ENCODE measurements at places on chromosomes 6 and 20.

GRCh38 chr6:170360476-170360875 is 53.9 kb downstream of the FAM120B start:
- DNase-seq: no peak

GRCh38 chr6:134870677-134871498 is 79.0 kb downstream of the ALDH8A1 start:
- DNase-seq: no peak

GRCh38 chr6:6843057-6843627 is 254.6 kb downstream of the LY86 start:
- no peak for DNase-seq

- DNase-seq: no peak
These were observed 17.4 kb downstream of the HECA start for GRCh38 chr6:139152088-139152891.

DNA sequence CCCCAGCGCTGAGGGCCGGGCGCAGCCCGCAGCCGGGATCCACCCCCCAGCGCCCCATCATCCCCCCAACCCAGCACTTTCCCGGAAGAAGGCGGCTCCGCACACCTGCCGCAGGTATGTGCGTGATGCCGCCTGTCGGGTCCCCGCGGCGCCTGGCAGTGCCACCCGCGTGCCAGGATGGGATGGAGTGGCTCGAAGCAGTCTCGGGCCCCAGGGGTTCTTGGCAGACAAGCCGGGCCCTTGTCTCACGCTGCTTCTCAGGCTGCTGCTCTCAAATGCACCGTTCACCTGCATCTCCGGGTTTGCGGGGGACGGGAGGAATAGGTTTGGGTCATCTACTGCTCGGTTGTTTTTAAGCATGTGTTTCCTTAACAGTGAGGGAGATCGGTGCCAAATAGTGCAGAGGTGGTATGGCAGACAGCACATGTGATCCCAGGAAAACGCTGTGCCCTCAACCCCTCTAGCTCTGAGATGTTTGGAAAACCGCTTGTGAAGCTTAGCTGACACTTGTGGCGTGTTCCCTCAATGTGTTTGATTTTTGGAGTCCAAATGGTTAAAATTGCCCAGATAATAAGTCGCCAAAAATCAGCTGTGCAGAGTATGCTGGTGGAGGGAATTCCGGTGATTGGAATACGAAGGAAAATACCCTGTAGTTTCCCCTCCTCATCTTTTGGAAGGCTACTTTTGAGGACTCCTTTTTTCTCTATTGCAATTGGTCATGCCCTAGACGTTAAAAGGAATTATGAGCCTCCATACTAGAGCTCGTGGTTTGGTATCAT is 926 bp downstream of the MYLIP start:
- DNase-seq: no peak

GRCh38 chr6:169145991-169146501 is 107.6 kb downstream of the THBS2 start:
- no peak for DNase-seq

- DNase-seq: no peak
These were observed 243.3 kb downstream of the ERMARD start for GRCh38 chr6:169994739-169995138.

GRCh38 chr6:41197234-41197633 is 3.7 kb downstream of the TREML2 start:
- DNase-seq: no peak
